NCI-H774 (cell line): ENCODE measurements at places on chromosomes 4 and X.

DNA sequence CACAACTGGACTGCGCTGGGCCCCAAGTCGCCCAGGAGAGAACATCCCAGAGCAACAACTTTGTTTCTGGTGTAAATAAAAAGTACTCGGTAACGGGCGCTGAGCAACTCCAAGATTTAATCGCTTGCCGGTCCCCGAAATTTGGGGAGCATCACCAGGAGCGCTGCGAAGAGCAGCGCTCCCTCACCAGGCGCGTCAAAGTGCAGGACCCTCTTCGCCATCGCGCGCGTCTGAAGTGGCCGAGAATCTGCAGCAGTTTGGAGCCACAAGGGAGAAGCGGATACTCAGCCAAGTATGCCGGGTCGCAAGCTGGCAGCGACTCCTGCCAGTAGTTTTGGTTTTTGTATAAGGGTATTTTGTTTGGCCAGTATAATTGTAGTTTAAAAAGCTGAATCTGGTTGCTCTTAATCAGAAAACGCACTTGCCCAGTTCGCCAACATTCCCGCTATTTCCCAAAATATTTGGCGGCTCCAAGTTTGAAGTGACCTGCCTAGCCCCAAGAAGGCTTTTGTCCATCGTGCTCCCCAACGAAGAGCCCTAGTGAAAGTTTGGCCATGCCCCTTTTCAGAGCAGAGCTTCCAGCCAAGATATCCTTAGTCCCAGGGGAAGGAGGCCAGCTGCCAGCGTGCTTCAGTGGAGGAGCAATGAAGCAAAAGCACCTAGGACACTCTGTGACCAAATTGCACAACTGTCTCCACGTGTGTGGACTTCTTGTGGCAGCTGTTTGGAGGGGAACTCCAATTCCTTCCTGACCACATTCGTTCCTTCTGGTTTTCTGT is 557 bp upstream of the KDR start:
- no peak for DNase-seq

DNA sequence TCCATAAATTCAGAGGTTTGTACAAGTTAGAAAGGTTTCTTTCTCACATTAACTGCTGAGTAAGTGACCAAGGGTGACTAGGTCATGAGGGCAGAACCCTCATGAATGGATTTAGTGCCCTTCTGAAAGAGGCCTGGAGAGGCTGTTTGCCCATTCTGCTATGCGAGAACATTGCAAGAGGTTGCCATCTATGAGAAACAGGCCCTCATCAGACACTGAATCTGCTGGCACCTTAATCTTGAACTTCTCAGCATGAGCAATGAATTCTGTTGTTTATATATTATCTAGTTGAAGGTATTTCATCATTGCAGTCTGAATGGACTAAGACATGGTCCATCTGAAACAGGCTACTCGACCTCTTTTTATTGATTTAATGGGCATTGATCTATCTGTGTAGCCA is 96.2 kb upstream of the GPRIN3 start:
- no peak for DNase-seq

DNA sequence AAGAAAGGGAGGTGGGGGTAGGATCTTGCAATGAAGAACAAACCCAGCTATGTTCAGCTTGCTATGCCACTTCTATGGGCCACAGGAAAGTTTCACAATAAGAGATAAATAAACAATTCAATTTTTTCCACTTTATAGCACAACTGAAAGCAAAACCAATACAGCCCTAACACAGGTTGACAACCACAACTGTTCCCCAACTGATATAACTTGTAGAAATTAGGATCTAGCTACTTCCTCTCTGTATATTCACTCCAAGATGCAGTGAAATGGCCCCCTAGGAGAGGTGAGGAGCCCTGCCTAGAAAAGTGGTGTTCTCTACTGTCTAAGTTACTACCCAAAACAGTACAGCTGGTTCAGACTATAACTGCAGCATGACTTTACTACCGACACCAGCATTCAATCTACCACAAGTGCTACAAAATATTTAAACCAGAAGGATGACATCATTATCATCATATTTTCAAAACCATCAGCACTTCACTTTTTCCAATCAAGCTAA is 77.0 kb downstream of the FBXW7 start:
- no peak for DNase-seq

DNA sequence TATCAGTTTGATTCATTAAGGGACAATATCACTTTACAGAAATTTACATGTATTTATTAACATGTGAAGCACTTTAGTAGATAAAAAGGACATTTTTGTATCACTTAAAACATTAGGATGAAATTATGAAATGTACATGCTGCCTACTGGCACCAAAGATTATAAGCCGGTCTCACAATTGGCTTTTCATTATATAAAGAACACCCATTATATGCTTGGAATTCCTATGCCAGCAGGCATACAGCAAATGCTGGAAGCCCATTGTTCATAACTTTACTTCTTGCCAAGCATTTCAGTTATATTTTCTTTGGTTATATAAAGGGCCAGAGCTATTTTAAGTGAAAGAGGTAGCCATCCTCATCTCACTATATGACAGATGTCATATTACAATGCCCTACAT is 145.9 kb downstream of the DMD start:
- DNase-seq, result no peak

GRCh38 chr4:62940229-62940628 is 1469.0 kb downstream of the TECRL start:
- DNase-seq, result no peak

DNA sequence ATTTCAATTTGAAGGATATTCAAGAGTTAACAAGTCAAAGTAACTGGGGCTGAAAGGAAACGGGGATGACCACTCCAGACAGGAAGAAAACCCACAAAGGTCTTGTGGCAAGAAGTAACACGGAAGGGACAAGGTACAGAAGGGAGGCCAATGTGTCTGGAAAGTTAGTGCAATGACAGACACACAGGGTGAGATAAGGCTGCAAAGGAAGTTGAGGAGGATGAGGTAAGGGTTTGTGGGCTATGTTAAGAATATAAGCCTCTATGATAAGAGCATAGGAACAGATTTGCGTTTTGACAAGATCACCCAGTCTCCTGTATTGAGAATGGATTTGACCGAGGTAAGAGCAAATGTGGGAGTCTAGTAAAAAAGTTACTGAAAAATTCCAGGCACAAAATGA is 21.9 kb upstream of the EMCN start:
- DNase-seq, result no peak
